ENCODE measurements at places on chromosomes 1 and 21.

DNA sequence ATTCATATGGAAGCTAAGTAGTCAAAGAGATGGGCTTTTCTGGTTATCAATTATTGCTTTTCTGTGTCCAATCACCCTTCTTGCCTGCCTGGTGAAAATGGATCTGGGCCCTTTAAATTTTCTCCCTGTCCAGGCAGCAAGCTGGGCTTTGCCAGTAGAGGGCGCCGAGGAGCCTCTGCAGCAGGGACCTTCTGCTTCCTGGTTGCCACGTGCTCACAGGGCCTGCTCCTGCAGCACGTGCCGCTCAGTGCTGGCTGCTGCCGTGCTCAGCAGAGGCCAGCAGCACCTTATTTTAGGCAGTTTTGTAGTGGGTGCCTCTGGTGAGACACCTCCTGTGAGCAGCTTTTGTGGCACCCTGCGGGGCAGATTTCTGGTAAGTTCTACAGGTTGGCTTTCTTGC is 4.0 kb downstream of the ACTL8 start:
- H3K27me3 ChIP-seq = no peaks in the 10 kb centered on the region
- no peaks in the 10 kb centered on the region for H3K36me3 ChIP-seq
- no peaks in the 10 kb centered on the region for H3K4me1 ChIP-seq

GRCh38 chr21:45424854-45425795 is 20.2 kb downstream of the COL18A1 start:
- peaks cover 33% of the 10 kb centered on the region for H3K36me3 ChIP-seq
- no peaks in the 10 kb centered on the region for H3K27me3 ChIP-seq
- DNase-seq = no peak

- no peaks in the 10 kb centered on the region for H3K27me3 ChIP-seq
- peaks cover 36% of the 10 kb centered on the region for H3K4me1 ChIP-seq
- peak; percentile 87 for DNase-seq
- peaks cover 12% of the 10 kb centered on the region for H3K36me3 ChIP-seq
Observed at GRCh38 chr1:243473227-243474135, 217.6 kb downstream of the SDCCAG8 start.

DNA sequence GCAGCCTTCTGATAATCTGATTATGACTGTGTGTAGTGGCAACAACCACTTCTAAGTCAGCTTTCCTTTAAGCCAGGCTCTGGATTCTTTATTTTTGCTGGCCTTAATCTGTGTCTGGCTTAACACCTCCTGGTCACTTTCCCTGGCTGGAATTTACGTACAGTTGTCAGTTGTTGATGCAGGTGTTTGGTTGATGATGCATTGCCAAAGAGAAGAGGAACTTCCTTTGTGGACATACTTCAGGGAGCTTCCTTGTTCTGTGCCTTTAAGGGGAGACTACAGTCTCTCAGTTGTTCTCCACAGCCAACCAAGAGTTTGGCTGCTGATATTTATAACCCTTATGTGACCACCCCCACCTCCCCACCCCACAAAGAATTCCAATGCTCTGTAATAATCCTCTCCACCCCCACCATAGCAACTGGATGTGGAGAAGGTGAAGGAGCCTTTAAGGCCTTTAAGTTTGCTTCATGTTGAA is 96.0 kb upstream of the BMP8A start:
- H3K4me3 ChIP-seq = no peak overlapping the region
- no peaks in the 10 kb centered on the region for H3K27me3 ChIP-seq
- peak overlapping the region; percentile 75 for H3K27ac ChIP-seq
- DNase-seq = no peak

GRCh38 chr1:201659572-201659971 is 120.6 kb downstream of the NAV1 start:
- peaks cover 85% of the 10 kb centered on the region for H3K4me1 ChIP-seq
- H3K27ac ChIP-seq = no peak overlapping the region
- H3K27me3 ChIP-seq = no peaks in the 10 kb centered on the region
- no peak overlapping the region for H3K4me3 ChIP-seq
- peak; percentile 89 for DNase-seq

DNA sequence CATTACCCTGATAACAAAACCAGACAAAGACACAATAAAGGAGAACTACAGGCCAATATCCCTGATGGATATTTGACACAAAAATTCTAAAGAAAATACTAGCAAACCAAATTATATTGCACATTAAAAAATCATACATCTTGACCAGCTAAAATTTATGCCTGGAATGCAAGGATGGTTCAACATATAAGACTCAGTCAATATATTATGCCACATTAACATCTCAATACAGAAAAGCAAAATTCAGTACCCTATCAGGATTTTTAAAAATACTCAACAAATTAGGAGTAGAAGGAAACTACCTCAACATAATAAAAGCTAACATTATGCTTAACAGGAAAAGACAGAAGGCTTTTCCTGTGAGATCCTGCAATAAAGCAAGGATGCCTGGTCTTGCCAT is 177.1 kb downstream of the MAGI3 start:
- no peaks in the 10 kb centered on the region for H3K4me1 ChIP-seq
- no peaks in the 10 kb centered on the region for H3K36me3 ChIP-seq
- H3K4me3 ChIP-seq = no peak overlapping the region
- no peak for DNase-seq
- no peaks in the 10 kb centered on the region for H3K27me3 ChIP-seq
- H3K27ac ChIP-seq = no peak overlapping the region

Measured in spinal cord (tissue), 10 donors.